Aorta (tissue), 5 donors: ENCODE measurements at places on chromosomes 13 and 19. TPM values are rescaled to one million over a fixed set of nuclear protein-coding genes. Genes with fewer than 3 reads are reported as not detected.

DNA sequence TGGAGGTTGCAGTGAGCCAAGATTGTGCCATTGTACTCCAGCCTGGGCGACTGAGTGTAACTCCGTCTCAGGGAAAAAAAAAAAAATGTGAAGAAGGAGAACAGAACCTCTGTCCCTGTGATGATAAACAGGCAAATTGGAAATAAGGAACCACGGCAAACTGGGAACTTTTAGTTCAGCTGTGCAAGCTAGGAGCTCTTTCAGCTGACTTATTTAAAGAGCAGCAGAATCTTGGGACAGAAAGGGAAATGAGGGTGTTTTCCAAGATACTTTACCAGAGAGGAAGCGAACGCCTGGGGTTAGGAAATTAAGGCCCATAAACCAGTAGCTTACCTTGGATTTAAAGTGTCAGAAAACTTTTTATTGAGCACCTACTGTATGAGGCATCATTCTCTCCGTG lies 3.0 kb upstream of the UPF1 start:
- DNase-seq: no peak

GRCh38 chr13:113816254-113816929 lies 47.5 kb downstream of the GAS6 start:
- no peak for DNase-seq

DNA sequence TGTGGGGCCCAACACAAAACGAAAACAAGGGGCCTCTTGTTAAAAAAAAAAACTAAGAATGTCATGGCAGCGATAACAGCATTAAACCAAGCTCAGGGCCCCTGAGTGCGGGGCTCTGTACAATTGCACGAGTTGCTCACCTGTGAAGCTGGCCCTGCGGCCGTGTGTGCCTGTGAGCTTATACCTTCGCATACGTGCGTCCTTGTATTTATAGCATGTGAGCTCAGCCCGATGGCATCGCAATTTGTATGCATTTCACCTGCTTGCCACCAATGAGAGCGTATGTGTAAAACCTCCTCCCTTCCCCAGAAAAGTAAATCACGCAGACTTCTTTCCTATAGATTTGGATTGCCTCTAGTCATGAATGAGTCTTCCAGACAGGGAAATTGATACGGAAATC lies 17.1 kb downstream of the HNRNPM start:
- no peak for DNase-seq

GRCh38 chr13:99150575-99151361 lies 49.9 kb upstream of the UBAC2 start:
- DNase-seq: no peak

DNA sequence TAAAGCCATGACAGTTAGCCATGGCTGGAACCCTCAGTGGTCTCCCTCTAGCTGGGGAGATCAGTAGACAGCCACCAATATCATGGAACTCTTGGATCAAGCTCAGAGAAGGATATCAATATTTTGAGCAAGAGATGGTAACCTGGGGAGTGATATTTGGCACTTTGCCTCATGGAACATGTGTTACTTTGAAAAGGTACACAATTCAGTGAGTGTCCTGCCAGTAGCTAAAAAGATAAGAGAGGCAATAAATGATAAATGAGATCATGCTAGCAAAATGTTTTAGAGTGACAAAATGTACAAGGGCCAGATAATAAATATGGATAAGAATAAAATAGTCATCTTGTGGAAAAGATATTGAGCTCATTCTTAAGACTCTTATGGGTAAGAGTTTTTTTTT lies 1618.7 kb downstream of the OLFM4 start:
- no peak for DNase-seq

- DNase-seq: peak; percentile 73
These were observed at the start of gene CHST8 for GRCh38 chr19:33621811-33622504. TSS of gene CHST8 (plus strand) at chr19:33621953. CDS start at chr19:33689262, 67,309 bp downstream.

GRCh38 chr19:29694669-29695627 lies 20.1 kb downstream of the C19orf12 start:
- peak; percentile 94 for DNase-seq

DNA sequence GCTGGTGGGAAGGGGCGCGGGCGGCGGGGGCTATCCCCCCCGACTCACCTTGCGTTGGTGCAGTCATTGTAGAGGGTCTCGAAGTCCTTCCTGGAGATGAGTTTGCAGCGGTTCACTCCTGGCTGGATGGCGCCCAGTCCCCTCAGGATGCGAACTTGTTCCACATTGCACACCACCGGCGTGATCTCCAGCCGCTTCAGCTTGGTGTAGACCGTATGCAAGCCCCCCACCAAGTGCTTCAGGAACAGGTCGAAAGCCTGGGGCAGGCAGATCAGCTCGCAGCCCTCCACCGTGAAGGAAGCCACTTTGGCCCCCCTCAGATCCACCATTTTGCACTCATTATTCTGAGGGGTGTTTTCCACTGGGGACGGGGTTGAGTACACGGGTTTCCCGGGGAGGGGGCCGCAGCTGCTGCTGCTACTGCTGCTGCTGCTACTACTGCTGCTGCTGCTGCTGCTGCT lies 1.1 kb downstream of the DACH1 start:
- DNase-seq: no peak

GRCh38 chr13:20377720-20378119 lies 145.6 kb upstream of the GJB6 start:
- DNase-seq: no peak

DNA sequence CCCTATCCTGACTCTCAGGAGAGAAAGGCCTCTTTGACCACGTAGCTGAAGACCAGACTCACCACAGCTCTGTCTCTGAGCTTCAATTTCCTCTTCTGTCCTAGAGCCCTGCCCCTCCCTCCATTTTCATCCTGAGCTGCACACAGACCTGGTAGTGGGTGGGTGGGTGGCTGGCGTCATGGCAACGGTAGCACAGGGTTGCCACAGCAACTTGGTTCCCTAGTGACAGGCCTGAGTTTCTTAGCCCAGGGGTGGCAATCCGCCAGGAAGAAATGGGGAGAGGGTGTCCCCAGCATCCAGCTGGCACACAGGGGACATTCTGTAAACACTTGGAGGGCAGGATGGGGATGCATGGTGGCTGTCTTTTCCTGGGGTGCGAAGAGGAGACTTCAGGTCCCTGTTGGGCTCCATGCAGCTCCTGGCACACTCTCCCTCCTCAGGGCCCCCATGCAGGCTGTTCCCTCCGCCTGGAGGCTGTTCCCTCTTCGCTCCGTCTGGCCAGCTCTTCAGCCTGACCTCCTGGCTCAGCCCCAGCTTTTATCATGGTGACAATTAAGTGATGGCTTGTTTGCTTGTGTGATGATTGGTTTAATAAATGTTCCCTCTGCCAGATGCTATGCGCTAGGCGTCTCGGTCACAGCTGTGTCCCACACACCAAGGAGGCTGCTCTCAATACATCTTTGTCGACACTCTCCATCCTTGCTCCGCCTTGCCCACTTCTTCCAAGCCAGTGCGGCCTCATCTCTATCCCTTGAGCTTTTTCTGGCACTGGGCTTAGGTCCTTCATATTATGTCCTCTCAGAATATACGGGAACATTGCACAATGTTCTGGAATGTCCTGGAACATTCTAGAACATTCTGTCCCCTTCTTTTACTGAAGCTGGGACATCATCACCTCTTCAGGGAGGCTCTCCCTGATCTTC lies 7.4 kb upstream of the KLHL26 start:
- no peak for DNase-seq

DNA sequence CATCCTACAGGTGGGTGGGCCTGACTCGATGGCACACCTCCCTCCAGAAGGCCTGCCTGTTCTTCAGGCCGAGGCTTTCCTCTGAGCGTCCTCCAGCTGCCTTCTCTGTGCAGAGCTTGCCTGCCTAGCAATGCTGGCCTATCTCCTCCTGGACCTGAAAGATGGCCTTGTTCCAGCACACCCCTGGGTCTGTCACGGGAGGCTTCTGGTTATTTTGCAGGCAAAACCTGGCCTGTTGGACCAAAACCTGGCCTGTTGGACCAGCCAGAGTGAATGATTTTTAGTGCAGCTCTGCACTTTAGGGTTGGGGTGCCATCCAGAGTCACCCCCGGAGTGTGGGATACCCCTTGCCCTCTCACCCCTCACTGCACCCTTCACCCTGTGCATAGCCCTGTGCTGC lies 128.4 kb downstream of the KATNAL1 start:
- no peak for DNase-seq

GRCh38 chr13:113967729-113968462 lies 6.0 kb downstream of the C13orf46 start:
- peak; percentile 24 for DNase-seq

- no peak for DNase-seq
These were observed 188.0 kb downstream of the TDRD3 start for GRCh38 chr13:60584976-60585375.

DNA sequence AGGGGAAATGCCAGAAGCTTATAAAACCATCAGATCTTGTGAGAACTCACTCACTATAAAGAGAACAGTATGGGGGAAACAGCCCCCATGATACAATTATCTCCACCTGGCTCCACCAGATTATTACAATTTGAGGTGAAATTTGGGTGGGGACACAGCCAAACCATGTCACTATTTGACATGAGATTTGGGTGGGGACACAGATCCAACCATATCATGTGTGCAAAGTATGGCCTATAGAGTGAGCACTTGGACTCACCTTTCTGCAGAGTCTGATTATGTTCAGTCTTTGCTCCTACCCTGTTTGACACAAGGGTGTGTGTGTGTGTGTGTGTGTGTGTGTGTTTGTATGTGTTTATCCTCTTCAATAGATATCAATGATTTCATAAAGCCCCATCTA lies 287.5 kb downstream of the ZNF536 start:
- DNase-seq: no peak

DNA sequence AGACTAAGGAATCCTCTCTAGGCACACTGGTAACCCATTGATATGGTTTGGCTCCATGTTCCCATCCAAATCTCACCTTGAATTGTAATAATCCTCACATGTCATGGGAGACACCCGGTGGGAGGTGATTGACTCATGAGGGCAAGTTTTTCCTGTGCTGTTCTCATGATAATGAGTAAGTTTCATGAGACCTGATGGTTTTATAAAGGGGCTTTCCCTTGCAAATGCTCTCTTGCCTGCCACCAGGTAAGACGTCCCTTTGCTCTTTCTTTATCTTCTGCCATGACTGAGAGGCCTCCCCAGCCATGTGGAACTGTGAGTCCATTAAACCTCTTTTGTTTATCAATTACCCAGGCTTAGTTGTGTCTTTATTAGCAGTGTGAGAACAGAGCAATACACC lies 81.4 kb upstream of the GPC6 start:
- no peak for DNase-seq

GRCh38 chr19:16435238-16435917 lies 36.4 kb downstream of the EPS15L1 start:
- no peak for DNase-seq

- DNase-seq: peak; percentile 30
These were observed 48.8 kb upstream of the NPAS1 start for GRCh38 chr19:46970815-46971214.

DNA sequence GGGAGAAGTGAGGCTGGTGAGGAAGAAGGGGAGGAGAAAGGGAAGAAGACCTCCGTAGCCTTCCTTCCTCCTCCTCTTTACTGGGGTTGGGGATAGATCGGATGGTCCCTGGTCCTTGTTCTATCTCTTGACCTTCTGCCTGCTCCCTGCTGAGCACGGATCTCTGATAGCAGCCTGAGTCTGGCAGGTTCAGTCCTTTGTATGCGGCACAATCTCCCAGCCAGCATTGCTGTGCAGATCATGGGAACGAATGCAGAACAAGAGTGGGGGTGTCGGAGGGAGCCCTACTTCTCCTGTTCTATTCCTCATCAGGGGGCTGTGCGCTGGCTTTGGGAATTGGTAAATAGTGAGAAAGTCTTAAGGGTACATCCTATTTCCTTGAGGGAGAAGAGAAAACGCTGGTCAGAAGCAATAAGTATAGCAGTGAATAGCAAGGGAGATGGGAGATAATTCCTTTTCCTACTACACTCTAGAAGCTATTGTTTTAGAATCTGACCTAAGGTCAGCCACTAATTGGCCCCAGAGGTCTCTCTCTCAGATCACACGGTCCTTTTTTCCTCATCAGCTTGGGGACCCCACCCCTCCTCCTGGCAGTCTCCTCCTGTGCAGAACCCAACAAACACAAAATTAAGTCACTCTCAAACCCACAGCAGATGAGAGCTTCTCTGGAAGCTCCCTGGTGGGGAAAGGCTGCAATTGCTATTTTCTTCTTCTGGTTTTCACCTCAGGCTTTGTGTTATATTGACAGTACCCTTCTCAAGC lies 41.0 kb downstream of the KL start:
- DNase-seq: no peak

- DNase-seq: no peak
These were observed 752.7 kb upstream of the GPC6 start for GRCh38 chr13:92473765-92474475.

GRCh38 chr19:1169921-1170885 lies 3.9 kb downstream of the SBNO2 start:
- DNase-seq: no peak

DNA sequence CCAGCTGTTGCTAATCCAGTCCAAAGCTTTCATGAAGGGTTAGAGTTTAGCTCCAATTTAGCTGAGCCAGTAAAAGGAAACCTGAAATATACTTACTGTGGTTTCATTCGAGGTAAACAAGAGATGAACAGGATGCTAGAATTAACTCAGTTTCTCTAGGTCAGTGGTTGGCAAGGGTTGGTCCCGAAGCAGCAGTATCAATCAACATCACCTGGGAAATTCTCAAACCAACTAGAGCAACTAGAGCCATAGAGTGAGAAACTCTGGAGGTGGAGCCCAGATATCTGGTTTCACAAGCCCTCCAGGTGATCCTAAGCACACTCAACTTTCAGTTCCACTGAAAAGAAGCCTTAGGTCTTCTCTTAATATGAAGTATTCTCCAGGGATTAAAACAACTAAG lies 376.7 kb downstream of the OXGR1 start:
- DNase-seq: no peak

- DNase-seq: peak; percentile 60
These were observed 437 bp downstream of the SMARCA4 start for GRCh38 chr19:10961073-10961860.

DNA sequence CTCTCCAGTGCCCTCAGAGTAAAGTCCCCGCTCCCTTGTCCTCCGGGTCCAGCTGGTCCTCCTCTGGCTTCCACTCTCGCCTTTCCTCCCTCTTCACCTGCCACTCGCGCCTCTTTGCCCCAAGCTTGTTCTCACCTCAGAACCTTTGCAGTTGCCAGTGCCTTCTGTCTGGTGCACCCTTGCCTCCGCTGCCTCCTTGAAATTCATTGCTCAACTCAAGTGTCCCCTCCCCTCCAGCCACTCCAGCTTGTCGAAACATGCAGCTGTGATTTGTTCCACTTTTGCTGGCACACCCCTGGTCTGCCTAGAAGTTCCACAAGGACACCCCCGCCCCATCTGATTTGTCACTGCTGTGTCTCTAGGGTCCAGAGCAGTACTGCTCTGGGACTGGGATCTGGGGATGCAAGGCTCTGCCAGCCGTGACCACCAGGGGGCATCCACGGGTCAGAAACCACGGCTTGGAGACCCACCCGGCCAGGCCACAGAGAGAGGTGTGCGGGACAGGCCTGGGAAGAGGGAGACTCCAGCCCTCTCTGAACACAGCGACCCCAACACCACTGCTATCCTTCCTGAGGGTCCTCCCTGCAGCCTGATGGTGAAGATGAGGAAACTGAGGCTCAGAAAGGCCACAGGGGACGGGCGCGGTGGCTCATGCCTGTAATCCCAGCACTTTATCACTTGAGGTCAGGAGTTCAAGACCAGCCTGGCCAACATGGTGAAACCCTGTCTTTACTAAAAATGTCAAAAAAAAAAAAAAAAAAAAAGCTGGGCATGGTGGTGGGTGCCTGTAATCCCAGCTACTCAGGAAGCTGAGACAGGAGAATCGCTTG lies 49.9 kb downstream of the AP1M1 start:
- peak; percentile 89 for DNase-seq

Gene INAFM1
- polyA plus RNA-seq: 81.7 TPM

Gene OR7A5
- polyA plus RNA-seq: not detected

Gene SIGLEC10
- 1.2 TPM for polyA plus RNA-seq

Gene KIR3DL1
- polyA plus RNA-seq: not detected

Gene ICAM4
- not detected for polyA plus RNA-seq

Gene CCDC169
- polyA plus RNA-seq: not detected

Gene NLRP4
- polyA plus RNA-seq: not detected

Gene ZNF540
- 6.6 TPM for polyA plus RNA-seq

Gene MYO16
- not detected for polyA plus RNA-seq
